Large intestine (tissue), 12 donors: ENCODE measurements at places on chromosomes 1 and 21. TPM values are rescaled to one million over a fixed set of nuclear protein-coding genes. Genes with fewer than 3 reads are reported as not detected.

DNA sequence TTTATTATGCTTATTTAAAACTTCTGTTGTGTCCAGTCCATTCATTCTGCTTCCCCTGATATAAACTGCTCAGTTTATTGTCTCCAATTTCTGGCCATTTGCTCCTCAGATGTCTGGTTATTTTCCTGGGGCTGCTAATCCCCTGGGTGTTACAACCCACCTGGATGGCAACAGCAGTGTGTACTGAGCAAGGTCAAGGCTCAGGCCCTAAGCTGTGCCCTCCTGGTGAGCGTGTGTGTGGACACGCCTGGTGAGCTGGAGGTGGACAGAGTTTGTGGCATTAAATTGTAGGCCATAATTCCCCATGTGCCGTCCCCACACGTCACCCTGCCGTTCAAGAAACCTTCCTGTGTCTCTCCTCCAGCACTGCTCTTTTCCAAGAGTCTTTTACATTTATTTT lies 18.1 kb upstream of the KIF1B start:
- no peak for DNase-seq

DNA sequence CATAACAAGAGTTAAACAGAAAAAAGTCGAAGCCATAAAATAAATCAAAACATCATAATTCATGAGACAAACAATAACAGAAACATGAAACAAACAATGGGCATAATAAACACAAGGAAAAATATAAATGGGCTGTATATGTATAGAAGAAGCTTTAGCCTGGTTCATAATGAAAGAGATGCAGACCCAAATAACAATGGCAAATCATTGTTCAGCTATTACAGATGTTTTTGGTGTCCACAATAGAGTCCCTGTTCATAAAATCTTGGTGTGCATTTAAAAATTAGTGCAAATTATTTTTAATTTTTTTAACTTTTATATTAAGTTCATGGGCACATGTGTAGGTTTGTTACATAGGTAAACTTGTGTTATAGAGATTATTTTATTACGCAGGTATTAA lies 1185.9 kb upstream of the B3GALT2 start:
- DNase-seq = no peak

GRCh38 chr1:169892927-169893644 lies 610 bp downstream of the SCYL3 start:
- DNase-seq = no peak

DNA sequence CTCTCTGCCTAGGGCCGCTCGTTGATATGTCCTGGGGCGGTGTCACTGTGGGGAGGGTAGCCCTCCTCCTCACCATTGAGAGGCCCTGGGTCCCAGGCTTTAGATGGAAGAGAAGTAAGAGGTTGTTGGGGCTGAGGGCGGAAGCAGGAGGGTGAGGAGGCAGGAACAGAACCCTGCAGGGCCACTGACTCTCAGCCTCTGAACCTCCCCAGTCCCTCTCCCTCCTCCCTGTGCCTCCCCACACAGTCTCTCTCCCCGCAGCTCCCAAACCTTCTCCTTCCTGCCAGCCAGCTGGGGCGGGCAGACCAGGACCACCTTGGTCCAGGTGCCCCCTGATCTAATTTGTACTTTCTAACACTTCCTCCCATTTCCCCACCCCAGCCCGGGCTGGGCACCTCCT lies 14.3 kb upstream of the FAM131C start:
- DNase-seq = no peak

DNA sequence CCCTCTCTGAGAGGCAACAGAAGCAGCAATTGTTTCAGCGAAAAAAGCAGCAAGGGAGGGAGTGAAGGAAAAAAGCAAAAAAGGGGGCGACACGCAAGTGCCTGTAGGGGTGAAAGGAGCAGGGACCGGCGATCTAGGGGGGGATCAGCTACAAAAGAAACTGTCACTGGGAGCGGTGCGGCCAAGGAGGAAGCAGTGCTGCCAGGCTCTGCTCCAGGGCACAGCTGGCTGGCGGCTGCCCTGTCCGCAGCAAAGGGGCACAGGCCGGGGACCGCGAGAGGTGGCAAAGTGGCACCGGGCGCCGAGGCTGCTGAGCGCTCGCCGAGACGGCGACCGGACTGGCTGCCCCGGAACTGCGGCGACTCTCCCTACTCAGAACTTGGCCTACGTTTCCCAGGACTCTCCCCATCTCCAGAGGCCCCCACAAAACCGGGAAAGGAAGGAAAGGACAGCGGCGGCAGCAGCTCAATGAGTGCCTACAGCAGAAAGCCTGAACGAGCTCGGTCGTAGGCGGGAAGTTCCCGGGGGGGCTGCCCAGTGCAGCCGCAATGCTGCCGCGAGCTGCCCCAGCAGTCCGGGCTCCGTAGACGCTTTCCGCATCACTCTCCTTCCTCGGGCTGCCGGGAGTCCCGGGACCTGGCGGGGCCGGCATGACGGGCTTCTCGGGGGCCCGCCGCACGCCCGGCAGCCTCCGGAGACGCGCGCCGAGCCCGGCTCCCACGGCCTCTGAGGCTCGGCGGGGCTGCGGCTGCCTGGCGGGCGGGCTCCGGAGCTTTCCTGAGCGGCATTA lies 1.0 kb upstream of the CDKN2C start:
- DNase-seq = peak; percentile 10

GRCh38 chr1:180928331-180929230 lies 15.9 kb downstream of the KIAA1614 start:
- DNase-seq = no peak

DNA sequence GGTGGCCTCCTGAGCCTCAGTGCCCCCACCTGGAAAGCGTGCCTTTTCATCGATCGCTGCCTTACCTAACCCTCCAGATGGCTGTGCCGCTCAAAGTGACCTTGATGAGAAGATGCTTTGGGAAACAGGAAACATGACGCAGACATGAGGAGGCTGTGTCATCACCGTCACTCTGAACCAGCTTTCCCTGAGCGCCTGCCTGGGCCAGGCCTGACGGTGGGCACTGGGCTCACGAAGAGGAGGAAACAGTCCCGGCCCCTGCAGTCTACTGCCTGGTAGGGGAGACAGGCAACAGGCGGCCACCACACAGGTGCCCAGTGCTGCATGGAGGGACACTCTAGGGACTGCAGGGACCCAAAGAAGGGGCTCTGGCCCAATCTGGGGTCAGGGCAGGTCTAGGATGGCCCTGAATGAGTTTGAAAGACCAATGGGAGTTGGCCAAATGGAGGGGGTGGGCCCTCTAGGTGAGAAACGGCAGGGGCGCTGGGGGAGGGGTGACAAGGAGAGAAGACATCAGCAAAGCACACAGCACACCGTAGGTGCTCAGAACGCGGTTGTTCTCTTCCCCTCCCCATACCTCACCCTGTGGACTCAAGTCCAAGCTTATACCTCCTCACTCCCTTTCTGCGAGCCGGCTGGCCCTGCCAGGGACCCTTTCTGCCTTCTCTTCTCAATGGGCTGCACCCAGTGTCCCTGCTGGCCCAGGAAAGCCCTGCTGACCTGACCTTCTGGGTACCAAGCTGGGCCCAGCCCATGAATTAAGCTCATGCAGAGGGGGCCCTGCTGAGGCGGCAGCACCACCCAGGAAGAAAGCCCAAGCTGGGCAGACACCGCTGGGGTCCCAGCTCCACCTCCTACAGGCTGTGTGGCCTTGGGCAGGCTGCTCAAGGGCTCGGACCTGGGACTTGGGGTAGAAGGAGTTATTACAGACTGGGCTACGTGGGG lies 44.9 kb downstream of the GLIS1 start:
- DNase-seq = no peak

- DNase-seq = no peak
Measured at GRCh38 chr1:116131866-116132605, 20.8 kb downstream of the MAB21L3 start.

- no peak for DNase-seq
Measured at GRCh38 chr1:60173729-60174505, 100.3 kb upstream of the C1orf87 start.

- no peak for DNase-seq
Measured at GRCh38 chr1:78830321-78830720, 176.2 kb downstream of the ADGRL4 start.

GRCh38 chr1:57951390-57951789 lies 527.5 kb upstream of the DAB1 start:
- DNase-seq = no peak

GRCh38 chr1:192489047-192489446 lies 86.5 kb upstream of the RGS1 start:
- no peak for DNase-seq

DNA sequence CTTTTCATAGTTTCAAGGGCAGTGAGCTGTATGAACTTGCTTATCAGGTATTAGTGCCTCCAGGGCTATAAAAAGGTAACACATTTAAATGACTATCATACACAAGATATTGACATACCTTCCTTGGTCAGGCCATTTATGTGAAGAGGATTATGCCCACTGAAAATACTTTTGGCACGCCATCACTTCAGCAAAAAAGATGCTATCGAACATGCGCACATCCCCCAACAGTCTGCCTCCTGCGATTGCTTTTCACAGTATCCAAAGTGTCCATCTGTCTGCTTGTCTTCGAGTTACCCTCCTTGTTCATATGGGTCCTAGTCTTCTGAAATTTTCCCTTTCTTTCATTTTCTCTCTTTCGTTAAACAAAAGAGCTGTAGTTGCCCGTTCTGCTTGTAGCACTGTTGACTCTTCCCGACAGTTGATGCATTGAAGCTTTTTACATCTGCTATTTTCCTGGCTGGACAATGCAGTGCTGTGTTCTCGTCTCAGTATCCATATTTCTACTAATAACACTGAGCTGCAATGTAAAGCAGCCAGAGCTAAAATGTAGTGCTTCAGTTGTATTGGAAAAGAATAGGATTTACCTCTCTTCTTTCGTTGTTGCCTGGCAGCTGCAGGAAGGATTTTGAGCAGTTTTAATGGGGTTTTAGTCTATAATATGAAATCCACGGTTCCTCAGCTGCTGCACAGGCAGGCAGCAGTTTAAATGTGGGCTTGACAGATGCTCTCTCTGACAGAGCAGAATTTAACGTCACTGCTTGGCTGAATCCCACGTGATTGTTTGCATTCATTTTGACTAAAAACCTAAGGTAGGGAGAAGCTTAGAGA lies at the start of gene B3GALT2:
B3GALT2 (minus strand) TSS at position 713 of the 831 bp plus-strand sequence. CDS start 5,051 bp downstream, outside the sequence.
- peak; percentile 46 for DNase-seq

GRCh38 chr21:30990514-30991262 lies 47.6 kb downstream of the KRTAP19-8 start:
- no peak for DNase-seq

- DNase-seq = no peak
Measured at GRCh38 chr1:94862718-94863117, 42.6 kb downstream of the SLC44A3 start.

DNA sequence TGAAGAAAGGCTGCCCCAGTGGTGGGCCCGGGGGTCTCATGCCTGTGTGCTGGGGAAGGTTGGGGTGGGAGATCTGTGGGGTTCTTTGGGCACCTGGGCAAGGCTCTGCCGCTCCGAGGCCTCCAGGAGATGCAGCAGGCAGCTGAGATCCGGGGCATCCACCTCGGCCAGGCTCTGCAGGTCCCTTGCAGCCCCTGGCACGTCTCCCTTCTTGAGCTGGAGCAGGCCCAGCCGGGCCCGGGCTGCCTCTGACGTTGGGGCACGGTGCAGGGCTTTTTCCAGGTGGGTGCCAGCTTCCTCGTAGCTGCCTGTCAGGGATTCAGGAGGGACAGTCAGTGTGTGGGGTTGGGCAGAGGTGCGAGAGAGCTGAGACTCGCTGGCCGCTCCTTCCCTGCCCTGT lies 11.4 kb upstream of the MMEL1 start:
- DNase-seq = no peak

- no peak for DNase-seq
Measured at GRCh38 chr1:163528710-163529348, 207.1 kb downstream of the NUF2 start.

DNA sequence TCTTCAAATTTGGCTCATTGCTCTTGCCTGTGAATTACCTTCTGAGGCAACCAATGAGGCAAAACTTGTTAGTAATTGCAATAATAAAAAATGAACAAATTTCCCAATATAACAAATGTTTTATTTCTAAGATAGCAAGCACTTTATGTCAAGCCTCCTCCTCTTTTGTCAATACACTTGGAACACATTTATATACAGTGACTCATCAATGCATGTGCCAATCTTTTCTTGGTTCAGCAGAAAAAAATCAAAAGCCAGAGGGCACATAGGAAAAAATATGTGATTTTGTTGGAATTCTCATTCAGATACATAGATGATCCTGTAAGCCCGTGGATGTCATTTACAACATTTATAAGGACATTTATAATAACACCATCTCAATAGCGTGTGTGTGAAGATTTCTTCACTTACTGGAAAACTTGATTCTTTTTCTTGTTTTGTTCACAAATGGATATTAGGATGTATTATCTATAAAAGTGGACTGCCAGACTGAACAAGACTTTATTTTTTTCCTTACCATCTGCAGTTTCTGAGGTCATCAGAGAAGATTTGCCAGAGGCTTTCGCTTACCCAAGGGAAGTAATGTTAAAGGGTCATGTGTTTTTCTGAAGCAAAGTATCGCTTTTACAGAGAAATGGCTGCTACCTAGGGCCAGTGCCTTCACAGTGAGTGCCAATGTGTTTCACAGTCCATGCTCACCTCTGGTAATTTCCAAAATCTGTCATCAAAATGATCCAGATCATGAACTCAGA lies 645.7 kb upstream of the PTBP2 start:
- no peak for DNase-seq

- DNase-seq = no peak
Measured at GRCh38 chr1:241895013-241895412, 47.0 kb downstream of the EXO1 start.

GRCh38 chr1:203907901-203908300 lies 46.5 kb downstream of the SNRPE start:
- no peak for DNase-seq

- peak; percentile 95 for DNase-seq
Measured at GRCh38 chr1:172499636-172500141, 33.3 kb upstream of the SUCO start.

DNA sequence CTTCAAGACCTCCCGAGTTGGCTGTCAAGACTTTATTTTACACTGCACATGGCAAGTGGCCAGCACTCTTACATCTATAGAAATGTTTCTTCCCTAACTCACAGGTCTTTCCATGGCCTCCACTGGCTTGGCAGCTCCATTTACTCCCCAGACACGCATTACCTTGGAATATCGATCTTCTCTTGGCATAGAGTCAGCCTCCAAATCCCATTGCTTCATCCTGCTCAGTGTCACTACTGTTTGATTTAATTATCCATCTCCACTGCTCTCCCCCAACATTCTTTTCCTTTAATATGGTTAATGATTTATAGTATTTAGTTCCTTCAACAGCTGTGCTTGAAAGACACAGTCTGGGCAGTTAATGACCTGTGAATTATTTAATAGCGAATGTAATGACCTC lies 241.2 kb upstream of the MAP1LC3C start:
- DNase-seq = no peak

GRCh38 chr1:64320470-64320869 lies 117.0 kb downstream of the UBE2U start:
- DNase-seq = no peak

Gene KRTAP11-1
- polyA plus RNA-seq = not detected

Gene AK4
- polyA plus RNA-seq = 16.5 TPM

Gene PLA2G2D
- polyA plus RNA-seq = 0.18 TPM

Gene RBBP5
- polyA plus RNA-seq = 13.4 TPM

Gene OR14I1
- not detected for polyA plus RNA-seq

Gene LRRC71
- 0.28 TPM for polyA plus RNA-seq

Gene BNIPL
- polyA plus RNA-seq = 1.3 TPM

Gene AK5
- polyA plus RNA-seq = 4.2 TPM

Gene NR5A2
- 36.5 TPM for polyA plus RNA-seq

Gene NCF2
- polyA plus RNA-seq = 3.7 TPM

Gene CACHD1
- polyA plus RNA-seq = 9.6 TPM

Gene NCAM2
- 7.7 TPM for polyA plus RNA-seq
